SK-N-SH treated with all-trans-retinoic acid at 6 μM for 48 hours (cell line): ENCODE measurements at places on chromosomes 7 and 10.

- ATAC-seq: no peak
Measured at GRCh38 chr7:122618585-122619189, 80.2 kb downstream of the RNF133 start.

DNA sequence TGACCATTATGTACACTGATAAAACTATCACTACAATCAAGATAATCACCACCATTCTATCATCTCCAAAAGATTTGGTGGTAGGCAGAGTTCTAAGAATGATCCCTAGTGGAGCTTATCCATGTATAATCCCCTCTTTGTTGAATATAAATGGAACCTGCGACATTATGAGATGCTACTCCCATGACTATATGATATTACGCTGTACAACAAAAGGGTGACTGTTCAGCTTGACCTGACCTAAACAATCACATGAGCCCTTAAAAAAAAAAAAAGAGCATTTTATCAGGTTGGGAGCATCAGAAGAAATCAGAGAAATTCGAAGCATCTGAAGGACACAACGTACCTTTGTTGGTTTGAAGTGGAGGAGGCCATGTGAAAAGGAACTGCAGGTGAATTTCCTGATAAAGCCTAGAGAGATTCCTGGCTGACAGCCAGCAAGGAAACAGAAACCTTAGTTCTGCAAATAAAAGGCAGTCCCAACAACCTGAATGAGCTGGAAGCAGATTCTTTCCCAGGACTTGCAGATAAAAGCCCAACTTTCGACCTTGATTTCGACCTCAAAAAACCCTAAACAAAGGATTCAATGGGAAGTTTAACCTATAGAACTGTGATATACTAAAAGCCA, 270.7 kb downstream of the ADRA2A start:
- no peak for ATAC-seq

DNA sequence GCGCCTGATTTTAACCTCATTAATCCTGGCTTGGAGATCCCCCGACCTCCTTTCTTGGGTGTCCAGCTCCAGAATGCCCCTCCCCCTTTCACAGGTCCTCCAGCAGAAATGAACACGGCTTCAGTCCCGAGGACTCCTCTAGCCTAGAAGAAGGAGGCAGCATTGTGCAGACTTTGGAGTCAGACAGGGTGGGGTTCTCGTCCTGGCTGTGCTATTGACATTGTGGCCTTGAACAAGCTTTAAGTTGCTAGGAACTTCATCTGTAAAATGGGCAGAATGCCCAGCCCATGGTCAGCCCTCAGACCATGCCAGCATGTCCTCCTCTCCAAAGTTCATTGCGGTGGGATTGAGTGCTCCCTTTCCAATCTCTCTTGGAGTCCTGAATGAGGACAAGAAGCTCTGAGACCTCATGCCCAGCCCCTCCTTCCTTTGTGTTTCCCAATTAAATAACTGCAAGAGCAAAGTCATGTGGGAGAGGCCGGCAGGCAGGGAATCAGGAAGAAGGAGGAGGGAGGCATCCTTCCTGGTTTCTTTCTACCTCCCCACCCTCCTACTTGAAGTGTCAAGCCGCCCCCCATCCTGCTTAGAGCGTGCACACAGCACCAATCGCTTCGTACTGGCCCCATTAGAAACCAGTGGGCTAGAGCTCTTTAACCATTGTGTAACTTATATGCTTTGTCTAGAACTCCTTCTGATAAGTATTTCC, 86.4 kb downstream of the RBM20 start:
- ATAC-seq: no peak

GRCh38 chr7:73770002-73770859, at the start of gene CLDN3:
Gene CLDN3, minus strand, starts transcription at chr7:73770270. Its CDS starts 221 bp downstream, at chr7:73770049.
- ATAC-seq: peak; percentile 61

DNA sequence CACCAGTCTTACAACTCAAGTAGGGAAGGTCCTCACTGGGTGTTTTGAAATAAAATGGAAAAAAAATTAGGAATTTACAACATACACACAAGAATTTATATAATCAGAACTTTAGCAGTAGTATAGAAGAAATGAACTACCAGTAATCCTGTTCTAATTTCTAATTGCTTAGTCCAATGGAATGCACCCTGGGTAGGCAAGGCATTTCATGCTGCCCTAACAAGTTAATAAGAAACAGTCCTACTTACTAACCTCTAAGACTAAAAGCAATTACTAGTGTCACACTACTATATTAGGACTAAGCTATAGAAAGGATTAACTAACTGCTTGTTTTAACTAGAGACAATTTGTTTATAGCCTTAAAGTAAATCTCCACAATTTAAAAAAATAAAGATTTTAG, 158.1 kb downstream of the BTAF1 start:
- ATAC-seq: peak; percentile 69

DNA sequence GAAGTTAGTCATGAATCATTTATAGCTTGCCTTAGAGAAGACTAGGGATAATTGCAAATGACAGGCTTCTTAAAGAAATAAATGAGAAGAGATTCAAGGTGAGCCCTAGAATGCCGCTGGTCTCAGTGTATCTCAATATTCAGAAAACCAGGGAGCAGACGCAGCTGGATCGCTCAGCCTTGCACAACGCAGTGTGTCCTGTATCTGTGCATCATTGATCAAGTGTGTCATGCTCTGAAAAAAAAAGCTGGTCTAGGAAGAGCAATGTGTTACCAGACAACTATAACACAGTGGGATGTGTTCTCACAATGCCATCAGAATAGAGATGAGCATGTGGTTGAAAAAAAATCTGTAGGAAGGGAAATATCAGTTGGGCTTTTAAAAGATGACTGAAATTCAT, 230.1 kb downstream of the CALN1 start:
- ATAC-seq: no peak

DNA sequence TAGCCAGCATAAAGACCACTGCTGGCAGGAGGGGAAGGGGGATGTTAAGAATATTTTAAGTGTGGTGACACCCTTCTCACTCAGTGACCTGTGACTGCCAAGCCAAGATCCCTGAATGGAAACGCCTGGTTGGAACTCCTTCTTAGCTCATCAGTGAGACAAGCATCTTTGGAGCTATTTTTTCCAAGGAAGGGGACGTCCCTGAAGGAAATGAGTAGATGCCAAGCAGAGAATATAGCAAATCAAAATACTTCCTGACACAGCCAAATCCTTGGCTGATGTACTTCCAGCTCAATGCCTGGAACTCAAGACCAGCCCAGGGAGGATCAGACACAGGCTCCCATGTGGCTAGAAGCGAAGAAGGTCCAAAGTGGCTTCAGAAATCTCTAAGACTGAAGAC, 82.2 kb downstream of the SORBS1 start:
- ATAC-seq: no peak

DNA sequence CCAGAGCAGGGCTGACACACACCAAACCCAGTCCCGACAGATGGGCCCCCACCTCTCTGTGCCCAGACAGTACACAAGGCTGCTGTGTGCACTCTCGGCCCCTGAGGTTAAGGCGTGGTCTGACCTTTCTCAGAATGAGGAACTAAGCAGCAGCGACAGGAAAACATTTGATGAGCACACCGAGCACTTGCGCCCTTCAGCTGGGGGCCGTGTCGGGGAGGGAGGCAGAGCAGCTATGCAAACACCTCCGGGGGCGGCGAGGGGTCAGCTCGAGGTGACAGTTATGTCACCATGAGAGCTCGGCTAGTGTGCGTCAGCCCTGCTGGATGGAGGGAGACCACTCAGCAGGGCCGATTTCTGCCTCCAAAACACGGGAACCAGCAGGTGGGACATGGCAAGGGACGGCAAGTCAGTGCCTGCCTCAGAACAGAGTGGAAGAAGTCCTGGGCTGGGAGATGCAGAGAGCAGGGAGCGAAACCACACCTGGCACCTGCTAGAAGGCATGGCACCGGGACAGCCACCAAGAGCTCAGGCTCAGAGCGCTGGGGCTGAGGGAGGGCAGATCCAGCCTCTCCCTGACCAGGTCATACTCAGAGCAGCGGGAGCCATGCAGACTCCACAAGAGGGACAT, 57.4 kb downstream of the CHST15 start:
- ATAC-seq: no peak

GRCh38 chr10:118139321-118139720, 92.6 kb upstream of the RAB11FIP2 start:
- no peak for ATAC-seq

GRCh38 chr10:52232561-52233350, 81.3 kb upstream of the DKK1 start:
- ATAC-seq: peak; percentile 67
